NCI-H510A treated with DMSO at 0.1 percent for 48 hours (cell line): ENCODE measurements at places on chromosomes 2 and 18.

DNA sequence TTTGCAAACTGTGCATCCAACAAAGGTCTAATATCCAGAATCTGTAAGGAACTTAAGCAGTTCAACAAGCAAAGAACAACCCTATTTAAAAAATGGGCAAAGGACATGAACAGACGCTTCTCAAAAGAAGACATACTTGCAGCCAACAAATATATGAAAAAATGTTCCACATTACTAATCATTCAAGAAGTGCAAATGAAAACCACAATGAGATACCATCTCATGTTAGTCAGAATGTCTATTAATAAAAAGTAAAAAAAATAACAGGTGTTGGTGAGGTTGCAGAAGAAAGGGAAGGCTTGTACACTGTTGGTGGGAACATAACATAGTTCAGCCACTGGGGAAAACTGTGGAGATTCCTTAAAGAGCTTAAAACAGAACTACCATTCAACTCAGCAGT lies 126.2 kb downstream of the NAT8 start:
- DNase-seq, result no peak

- DNase-seq, result no peak
Measured at GRCh38 chr2:235486729-235487128, 7.1 kb upstream of the AGAP1 start.

DNA sequence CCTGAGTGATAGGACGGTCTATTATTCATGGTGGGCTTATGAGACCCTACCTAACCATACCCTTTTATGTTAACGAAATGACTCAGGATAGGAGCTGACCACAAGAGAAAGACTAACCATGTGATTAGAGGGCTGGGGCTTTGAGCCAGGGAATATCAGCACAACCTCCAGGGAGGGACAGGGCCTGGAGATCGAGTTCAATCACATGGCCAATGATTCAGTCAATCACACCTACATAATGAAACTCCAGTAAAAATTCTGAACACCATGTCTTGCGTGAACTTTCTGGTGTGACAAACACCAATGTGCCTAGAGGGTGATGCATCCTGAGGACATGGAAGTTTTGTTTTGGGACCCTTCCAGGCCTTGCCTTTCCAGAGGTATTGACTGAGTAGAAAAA lies 2.2 kb upstream of the TEX51 start:
- DNase-seq, result no peak

GRCh38 chr2:240223631-240224030 lies 83.2 kb upstream of the OTOS start:
- DNase-seq, result no peak

GRCh38 chr2:73971722-73972121 lies 13.0 kb upstream of the TET3 start:
- DNase-seq, result no peak

DNA sequence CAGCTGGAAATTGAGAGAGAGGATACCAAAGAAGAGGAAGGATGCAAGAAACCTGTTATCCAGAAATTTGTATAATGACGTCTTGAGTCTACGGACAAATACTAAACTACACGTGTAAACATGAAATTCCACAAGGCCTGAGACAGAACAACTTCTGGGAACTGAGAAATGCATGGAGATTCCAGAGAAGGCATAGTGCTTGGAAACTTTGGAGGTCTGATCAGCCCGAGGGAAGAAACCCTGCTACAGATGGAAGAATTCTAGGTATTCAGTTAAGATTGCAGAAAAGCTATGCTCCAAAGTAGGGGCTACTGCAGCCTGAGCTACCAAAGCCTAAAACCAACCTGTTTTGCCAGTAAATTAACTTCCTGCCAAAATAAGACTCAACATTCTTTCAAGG lies 120.4 kb downstream of the PDCL3 start:
- DNase-seq, result no peak

DNA sequence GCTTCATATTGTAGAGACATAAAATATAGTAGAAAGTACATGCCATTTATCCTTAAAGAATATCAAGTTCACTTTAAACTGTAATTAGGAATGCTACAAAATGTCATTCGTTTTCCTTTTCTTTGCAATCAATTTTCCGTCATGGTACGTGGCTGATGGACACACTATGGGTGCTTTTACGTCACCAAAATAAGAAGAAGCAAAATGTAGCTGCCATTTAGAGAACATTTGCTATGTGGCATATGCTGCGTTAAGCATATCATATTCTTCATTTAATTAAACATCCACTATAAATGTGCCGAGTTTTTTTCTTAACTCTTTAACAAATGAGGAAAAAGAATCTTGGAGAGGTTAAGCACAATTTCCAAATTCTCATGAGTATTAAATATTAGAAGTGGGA lies 1358.5 kb upstream of the NXPH2 start:
- DNase-seq, result no peak

DNA sequence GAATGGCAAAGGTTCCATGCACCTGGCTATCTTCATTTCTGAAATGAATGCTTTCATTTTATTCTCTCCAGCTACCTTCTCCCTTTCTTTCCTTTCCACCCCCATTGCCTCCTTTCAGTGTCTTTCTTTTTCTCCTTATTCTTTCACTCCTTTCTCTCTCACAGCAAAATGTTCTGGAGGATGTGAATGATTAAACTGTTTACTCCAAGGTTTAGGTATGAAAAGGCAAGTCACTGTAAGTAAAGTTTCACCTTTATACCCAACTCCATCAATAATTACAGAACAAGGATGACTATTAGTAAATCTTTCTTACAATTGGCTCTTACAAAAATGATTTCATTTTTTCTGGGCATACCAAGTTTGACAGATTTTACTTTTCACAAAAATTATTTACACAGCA lies 4.3 kb downstream of the PAX8 start:
- DNase-seq, result no peak

DNA sequence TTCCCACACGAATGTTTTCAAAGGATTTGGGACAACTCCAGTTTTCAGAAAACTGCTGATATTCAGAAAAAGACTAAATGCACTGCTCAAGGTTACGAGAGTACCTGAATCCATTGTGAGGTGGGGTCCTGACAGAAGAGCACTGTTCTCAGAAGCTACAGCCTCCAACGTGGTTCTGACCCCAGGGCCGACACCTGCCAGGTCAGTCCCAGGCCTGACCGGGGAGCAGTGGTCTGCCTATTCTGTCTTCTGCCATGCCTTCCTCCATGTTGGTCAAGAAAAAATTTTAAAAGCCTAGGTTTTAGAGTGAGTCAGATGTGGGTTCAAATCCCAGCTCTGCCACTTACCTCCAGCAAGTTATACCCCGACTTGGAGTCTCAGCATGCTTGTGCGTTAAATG lies 212.3 kb downstream of the BCL11A start:
- no peak for DNase-seq

GRCh38 chr2:219019436-219019835 lies 21.9 kb downstream of the CFAP65 start:
- DNase-seq, result no peak

DNA sequence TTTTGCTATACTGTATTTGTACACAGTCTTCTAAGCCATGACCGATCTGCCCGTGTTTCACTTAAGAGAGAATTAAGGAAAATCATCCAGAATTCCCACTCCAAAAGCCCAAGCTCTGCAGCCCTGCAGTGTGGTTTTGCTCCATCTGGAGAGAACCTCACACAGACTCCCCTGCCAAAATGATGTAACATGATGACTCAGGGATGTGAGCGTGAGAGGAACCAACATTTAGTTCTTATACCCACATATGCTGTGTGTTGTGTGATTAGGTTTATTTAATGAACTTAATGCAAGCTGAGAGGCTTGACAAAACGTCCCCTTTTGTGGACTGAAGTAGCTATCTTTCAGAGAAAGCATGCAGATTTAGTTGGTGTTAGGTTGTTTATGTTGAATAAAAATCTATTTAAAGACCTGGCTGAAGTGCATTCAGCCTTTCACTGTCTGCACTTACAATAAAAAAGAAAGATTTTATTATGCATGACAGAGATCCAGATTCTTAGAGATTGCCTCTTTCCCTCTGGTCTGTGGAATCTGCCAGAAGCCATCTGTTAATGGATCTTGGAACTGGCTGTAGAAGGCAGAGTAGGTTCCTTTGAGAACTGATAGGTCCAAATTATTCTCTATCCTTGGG lies 6.3 kb downstream of the RAB12 start:
- no peak for DNase-seq

GRCh38 chr18:44796429-44797428 lies 116.0 kb downstream of the SETBP1 start:
- no peak for DNase-seq

DNA sequence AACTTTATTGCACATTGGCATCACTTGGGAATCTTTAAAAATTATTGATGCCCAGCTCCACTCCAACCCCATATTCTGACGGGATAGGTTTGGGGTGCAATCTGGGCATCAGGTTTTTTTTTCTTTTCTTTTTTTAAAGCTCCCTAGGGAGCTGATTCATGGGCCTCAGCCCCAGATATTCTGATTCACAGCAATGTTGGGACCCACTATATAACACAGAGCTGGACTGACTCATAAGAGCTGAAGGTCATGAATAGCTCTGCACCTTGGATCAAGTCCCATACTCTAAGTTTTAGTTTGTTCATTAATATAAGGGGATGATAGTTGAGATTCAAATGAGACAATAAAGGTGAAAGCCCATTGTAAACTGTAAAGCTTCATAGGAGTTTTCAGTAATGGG lies 191.1 kb upstream of the REV1 start:
- DNase-seq, result no peak

- no peak for DNase-seq
Measured at GRCh38 chr18:10565835-10566234, 40.0 kb downstream of the NAPG start.

DNA sequence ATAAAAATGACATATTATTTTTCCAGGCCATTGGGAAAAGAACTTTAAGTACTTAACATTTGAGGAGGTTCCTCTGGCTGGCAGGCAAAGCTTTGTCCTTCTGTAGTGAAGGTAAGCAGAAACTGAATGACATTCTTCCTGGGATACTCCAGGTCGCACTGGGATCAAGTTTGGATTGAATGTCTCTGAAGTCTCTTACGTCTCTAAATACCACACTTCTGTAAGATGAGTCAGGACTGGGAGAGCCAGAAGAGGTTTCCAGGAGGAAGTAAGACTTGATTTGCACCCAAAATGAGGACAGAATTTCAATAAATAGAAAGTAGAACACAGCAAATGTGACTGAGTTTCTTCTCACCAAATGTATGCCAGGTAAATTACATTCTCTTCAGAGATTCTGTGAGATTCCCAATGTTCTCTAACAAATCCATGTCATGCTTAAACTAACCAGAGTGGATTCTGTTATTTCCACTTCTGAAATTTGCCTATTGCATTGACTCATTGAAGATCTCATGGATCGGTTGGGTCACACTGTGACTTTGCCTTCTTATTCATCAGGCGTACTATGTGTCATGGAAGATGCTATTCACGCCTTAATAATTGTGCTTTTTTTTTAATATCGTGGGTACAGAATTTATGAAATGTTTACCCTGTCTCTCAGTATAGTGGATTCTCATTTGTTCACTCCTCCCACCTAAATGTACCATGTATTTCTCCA lies 25.5 kb upstream of the VIT start:
- no peak for DNase-seq
